ELF-1 (cell line): ENCODE measurements at places on chromosomes 7 and 10.

GRCh38 chr10:45040921-45041542 is 40.3 kb downstream of the ZNF22 start:
- DNase-seq = no peak

- DNase-seq = no peak
These were observed 5.1 kb downstream of the CCDC71L start for GRCh38 chr7:106655703-106656498.

GRCh38 chr10:49398986-49399385 is 3.1 kb upstream of the DRGX start:
- DNase-seq = no peak

DNA sequence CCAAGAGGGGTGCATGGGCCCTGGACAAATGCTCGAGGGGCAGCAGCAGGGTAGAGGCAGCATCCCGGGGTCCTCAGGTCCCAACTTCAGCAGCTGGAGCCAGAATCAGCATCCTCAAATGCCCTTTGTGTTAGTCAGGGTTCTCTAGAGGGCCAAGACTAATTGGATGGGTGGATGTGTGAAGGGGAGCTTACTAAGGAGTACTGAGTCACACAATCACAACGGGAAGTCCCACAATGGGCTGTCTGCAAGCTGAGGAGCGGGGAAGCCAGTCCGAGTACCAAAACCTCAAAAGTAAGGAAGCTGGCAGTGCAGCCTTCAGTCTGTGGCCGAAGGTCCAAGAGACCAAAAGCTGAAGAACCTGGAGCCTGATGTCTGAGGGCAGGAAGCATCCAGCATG is 162.9 kb upstream of the TCERG1L start:
- DNase-seq = no peak

- peak; percentile 68 for DNase-seq
These were observed 248.0 kb downstream of the PRPF18 start for GRCh38 chr10:13834581-13835286.

GRCh38 chr10:44264244-44264643 is 120.7 kb downstream of the CXCL12 start:
- DNase-seq = no peak

DNA sequence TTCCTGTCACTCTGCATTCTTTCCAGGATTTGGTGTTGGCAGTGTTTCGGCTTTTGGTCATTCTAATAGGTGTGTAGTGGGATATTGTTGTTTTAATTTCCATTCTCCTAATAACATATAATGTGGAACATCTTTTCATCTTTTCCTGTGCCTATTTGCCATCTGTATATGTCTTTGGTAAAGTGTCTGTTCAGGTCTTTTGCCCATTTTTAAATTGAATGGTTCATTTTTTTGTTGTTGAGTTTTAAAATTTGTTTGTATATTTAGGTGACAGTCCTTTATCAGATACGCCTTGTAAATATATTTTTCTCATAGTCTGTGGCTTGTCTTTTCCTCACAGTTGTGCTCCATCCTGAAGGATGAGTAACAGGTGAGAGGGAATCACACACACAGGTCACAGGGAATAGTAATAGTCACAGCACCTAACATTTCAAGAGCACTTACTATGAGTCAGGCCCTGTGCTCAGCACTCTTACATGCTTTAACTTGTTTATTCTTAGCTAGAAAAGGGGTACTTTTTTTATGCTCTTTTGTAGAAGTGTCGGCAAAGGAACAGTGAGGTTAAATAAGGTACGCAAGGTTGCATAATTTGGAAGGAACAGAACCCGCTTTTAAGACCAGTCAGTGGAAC is 117.1 kb upstream of the GATA3 start:
- no peak for DNase-seq
